Activated naive CD4-positive, alpha-beta T cell treated with anti-CD3 and anti-CD28 coated beads, Interleukin-2, amount 50 U/mL, for 72 hours (primary cell): ENCODE measurements at places on chromosomes 4 and X. TPM values are rescaled to one million over a fixed set of nuclear protein-coding genes. Genes with fewer than 3 reads are reported as not detected.

- no peak for DNase-seq
These were observed 10.2 kb downstream of the TLR3 start for GRCh38 chr4:186078981-186079638.

ADGRA3 gene
- total RNA-seq, result 17.3 TPM

GRCh38 chr4:41957634-41958033 lies 22.4 kb downstream of the TMEM33 start:
- DNase-seq, result no peak

- DNase-seq, result no peak
These were observed 945.3 kb upstream of the GRIA3 start for GRCh38 chrX:122238801-122239200.

DNA sequence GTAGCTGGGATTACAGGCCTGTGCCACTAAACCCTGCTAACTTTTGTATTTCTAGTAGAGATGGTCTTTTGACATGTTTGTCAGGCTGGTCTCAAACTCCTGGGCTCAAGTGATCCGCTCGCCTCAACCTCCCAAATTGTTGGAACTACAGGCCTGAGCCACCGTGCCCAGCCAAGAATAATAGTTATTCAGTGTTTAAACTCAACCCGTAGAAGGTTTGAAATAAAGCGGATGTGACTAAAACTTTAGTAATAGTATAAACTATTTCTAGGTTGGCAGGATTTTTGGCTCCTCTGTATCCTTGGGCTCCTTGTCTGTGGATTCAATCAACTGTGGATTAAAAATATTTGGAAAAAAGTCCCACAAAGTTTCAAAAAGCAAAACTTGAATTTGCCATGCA lies 37.8 kb downstream of the PCDH10 start:
- DNase-seq, result no peak

- DNase-seq, result peak; percentile 16
These were observed at the start of gene GABRB1 for GRCh38 chr4:47031011-47031678. Gene GABRB1, plus strand, starts transcription at chr4:47031567.

DNA sequence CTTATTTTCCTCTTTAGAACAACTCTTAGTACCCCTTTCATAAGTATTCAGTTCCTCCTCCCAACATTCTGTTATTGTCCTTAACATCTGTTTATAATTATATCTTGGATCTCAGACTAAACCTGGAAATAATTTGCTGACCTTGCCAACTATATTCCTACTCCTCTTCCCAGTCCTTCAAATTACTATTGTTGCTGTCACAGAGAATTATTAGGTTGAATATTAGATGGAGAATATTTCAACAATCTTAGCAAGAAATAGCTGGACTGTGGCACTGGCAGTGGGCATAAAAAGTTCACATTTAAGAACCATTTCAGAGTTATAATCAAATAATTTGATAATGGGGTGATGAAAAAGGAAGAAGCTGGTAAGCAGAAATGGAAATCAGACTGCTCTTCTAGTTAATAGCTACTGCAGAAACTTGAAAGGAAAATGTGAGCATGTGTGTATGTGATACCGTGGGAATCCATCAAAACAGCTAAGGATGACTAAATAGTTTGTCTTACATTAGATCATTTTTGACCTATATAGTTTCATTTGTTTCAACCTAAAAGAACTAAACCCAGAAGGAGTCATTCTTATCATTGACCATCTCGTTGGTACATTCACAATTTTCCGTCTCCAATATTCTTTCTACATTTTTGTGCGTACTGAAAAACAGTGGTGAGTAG lies 43.3 kb upstream of the PRDM8 start:
- no peak for DNase-seq

- no peak for DNase-seq
These were observed 61.9 kb downstream of the PRSS12 start for GRCh38 chr4:118290951-118291350.
